ENCODE measurements at places on chromosomes 3 and 15.
A peak's percentile ranks its signal among the peaks of the same experiment; 100 is the strongest.

- no peak for DNase-seq
Observed at GRCh38 chr15:47887241-47887800, 170.0 kb downstream of the SEMA6D start.

- peak; percentile 19 for DNase-seq
Observed at GRCh38 chr3:164174059-164174458, 904.2 kb downstream of the SI start.

DNA sequence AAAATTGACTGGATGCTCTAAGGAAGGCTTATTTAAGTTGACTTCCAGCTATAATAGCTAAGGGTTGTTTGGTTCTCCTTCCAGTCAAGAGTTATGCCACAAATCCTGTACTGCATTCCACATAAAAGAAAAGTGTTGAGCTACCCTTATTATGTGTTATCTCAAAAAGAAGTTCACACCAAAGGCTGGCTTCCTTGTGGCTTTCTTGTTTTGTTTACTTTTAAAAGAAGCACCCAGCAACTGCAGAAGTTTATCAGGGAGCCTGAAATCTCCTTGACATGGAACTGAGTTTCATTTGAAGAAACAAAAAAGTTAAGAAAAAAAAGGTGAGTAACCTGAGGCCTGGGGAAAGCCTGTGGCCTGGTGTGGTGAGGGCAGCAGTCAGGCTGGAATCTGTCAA, 10.2 kb downstream of the MGLL start:
- no peak for DNase-seq

DNA sequence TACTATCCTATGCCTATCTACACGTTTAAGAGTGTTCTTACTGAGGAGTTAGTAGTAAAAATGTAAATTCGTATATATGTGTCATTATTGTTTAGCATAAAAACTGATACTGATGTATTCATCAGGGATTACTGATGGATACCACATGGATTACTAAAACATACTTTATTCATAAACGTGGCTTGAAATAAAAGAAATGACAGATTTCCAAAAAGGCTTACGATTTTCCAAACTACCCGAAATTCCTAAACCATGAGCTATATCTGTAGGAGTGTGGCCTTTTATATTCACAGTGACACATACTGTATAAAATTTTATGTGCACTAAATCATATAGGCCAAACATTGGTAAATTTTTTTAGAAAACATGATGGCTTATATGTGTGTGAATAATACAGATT, 6.9 kb downstream of the TSC22D2 start:
- DNase-seq = no peak

DNA sequence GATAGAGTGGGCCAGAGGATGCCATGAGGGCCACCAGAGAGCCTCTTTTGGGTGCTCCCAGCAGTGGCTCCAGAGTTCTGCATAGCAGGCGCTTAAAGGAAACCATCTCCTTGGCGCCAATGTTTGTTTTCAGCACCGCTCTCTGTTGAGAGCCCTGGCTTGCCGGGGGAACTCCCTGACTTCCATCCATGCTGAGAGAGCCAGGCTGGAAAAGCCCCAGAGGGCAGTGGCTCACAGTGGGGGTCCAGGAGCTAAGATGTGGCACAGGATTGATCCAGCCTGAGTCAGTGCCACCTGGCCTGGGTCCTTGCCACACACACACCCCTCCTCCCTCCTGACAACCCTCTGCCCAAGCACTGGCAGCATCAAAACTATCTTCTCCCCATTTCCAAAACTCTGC, 50.4 kb upstream of the HACD2 start:
- no peak for DNase-seq

DNA sequence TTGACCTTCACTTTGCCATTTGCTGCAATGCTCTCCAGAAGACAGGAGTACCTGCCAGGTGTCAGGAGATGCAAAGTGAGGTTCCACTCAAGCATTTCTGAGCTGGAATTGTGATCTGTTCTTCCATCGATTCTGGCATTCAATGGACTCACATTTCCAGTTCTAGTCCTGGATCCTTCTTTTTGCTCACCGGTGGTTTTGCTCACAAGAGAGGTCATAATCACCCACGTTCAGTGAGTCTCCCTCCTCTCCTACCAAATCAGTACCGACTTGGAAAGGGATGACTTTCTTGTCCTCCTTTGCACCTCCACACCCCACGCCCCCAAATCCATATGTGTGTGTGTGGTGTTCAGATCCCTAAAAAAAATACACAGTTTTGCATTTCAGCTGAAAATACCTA, 206.7 kb upstream of the IGF1R start:
- no peak for DNase-seq

DNA sequence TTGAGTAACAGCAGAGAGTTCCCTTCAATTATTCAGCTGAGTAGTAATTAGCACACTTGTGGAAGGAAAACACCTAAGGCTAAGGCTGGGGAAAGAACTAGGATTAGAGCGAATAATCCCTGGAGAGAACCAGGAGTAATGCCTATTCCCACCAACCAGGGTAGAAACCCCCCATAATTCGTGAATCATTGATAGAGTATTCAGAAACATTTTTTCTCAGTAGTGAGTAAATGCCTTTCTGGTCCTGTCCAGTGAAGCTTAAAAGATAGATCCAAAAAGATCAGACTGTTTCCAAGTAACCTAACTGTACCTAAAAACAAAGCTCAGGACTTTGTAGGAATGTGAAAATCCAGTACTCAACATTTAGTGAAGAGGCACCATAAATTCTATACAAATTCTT, 71.2 kb downstream of the DGKG start:
- no peak for DNase-seq

DNA sequence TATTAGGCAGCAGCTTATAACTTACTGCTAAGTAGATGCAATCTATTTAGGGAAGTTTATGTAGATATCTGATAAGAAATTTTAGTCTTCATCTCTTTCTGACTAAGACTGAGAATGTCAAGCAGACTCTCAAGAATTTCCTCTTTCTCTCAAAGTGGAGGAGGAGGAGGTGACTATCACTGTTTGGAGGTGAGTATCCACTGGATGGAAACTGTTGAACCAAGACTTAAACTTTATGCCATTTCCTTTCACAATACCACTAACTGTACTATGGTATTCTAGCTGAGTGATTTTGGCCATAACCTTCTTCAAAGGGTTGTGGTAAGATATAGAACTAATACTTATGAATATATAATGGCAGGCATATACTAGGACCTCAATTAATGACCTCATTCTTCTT, 64.6 kb downstream of the TPRG1 start:
- no peak for DNase-seq

GRCh38 chr3:132867956-132868355, 145.7 kb upstream of the NPHP3 start:
- DNase-seq = no peak

DNA sequence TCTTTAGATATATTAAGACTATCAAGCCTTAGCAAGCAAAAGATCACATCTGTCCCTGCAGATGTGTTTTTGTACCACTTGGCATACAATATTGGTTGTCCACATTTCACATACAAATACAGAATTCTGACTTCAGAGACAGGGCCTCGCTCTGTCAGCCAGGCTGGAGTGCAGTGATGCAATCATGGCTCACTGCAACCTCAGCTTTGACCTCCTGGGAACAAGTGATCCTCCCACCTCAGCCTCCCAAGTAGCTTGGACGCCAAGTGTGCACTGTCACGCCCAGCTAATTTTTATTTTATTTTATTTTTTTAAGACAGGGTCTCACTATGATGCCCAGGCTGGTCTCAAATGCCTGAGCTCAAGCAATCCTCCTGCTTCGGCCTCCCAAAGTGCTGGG, 53.0 kb upstream of the ACTL6A start:
- no peak for DNase-seq

GRCh38 chr15:68775671-68776476, 44.8 kb downstream of the ANP32A start:
- DNase-seq = no peak

- DNase-seq = no peak
Observed at GRCh38 chr15:65785151-65785550, 6.9 kb downstream of the DENND4A start.

- no peak for DNase-seq
Observed at GRCh38 chr15:82810890-82811426, 1.5 kb downstream of the WHAMM start.

GRCh38 chr3:22265403-22265802, 514.4 kb upstream of the ZNF385D start:
- no peak for DNase-seq

- no peak for DNase-seq
Observed at GRCh38 chr15:89693091-89693490, 2.5 kb downstream of the WDR93 start.

GRCh38 chr3:24454393-24454792, 40.3 kb downstream of the THRB start:
- no peak for DNase-seq

Measured in SK-MEL-5 (cell line).